Posterior vena cava (tissue), 2 donors: ENCODE measurements at places on chromosomes 5 and 9. TPM values are rescaled to one million over a fixed set of nuclear protein-coding genes. Genes with fewer than 3 reads are reported as not detected.

TLR4 gene
- total RNA-seq: 18.1 TPM

GLDC gene
- 0.52 TPM for total RNA-seq

SHOC1 gene
- not detected for total RNA-seq

GARIN3 gene
- total RNA-seq: not detected

ANKHD1 gene
- total RNA-seq: 93.2 TPM

FXN gene
- total RNA-seq: 9.4 TPM

IL5 gene
- not detected for total RNA-seq

FAXDC2 gene
- total RNA-seq: 30.1 TPM

PPP1R2B gene
- total RNA-seq: not detected

SLC34A3 gene
- total RNA-seq: not detected

SLC6A18 gene
- total RNA-seq: not detected

SOX30 gene
- 0.23 TPM for total RNA-seq

GGTA1 gene
- 3.8 TPM for total RNA-seq

TAF11L5 gene
- total RNA-seq: not detected

CDH9 gene
- total RNA-seq: not detected

BARHL1 gene
- not detected for total RNA-seq
